ENCODE measurements at places on chromosomes 5 and 9.

DNA sequence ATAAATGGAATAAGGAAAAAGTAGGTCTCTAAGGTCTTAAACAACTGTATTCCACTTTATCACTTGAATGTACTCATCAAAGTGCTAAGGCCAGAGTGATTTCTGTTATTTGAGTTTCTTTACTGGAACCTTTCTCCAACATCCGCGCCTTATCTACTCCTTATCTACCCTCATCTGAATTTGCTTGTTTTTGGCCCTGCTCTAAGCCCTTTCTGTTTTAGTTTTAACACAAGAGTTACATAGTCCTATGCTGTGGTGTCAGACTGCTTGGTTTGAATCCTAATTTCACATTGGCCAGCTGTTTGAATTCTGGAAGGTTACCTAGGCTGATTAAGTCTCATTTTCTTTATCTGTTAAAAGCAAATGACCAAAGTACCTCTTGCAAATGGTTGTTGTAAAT lies 128.3 kb downstream of the PCSK5 start:
- no peak for ATAC-seq

DNA sequence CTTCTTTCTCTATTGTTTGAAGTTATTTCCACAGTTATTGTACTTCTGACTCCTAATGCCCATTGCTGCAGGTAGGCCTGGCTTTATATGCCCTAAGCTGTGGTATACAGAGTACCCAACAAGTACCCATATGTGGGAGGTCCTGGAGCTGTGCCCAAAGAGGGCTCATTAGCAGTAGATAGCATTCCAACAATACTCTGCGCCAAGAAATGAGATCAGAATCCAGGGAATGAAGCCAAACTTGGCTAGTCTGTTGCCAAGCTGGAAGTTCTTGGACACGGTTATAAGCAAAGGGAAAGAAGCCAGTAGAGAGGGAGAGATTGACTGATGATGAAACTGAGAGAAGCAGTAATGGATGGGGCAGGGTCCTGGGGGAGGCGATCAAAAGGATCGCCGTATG lies 29.7 kb upstream of the FAM169A start:
- ATAC-seq: no peak

DNA sequence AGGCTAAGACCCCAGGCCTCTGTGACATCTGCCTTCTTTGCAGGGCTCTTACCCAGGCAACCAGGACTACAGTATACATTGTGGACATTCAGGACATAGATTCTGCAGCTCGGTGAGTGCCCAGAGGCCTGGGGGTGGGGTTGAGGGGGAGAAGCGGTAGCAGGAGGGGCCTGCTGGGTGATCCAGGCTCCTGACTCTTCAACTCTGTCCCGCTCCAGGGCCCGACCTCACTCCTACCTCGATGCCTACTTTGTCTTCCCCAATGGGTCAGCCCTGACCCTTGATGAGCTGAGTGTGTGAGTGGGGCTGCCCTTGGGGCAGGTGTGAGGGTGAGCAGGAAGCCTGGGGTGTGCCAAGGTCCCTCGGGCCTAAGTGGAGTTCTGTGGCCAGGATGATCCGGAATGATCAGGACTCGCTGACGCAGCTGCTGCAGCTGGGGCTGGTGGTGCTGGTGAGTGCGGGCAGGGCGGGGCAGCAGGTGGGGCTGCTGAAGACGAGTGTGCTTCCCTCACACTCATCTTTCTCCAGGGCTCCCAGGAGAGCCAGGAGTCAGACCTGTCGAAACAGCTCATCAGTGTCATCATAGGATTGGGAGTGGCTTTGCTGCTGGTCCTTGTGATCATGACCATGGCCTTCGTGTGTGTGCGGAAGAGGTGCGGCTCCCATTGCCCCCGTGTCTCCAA lies 19.8 kb downstream of the GPRIN1 start:
- no peak for ATAC-seq

- ATAC-seq: no peak
Observed at GRCh38 chr5:143205386-143205785, 198.1 kb downstream of the NR3C1 start.

GRCh38 chr5:164098979-164099378 lies 593.6 kb downstream of the MAT2B start:
- no peak for ATAC-seq

GRCh38 chr5:43631182-43631910 lies 28.4 kb downstream of the NNT start:
- peak; percentile 90 for ATAC-seq

DNA sequence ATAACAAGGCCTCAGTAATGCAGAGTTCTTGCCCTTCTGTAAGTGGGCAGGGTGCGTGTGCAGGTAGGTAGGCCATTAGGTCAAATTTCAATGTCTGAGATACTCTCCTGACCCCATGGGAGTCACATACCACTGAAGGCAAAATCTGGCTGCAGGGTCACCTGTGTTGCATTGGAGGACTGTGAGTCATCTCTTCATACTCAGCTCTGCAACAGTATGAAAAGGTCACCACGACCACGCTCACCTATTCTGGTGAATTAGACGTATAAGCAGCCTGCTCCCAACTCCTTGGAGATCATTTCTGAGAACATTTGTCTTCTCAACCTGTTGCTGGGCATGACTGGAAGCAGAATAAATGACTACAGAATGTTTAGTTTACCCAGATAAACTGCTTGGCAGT lies 599.8 kb downstream of the PDE4D start:
- no peak for ATAC-seq

- ATAC-seq: no peak
Observed at GRCh38 chr5:178376921-178377582, 144.4 kb upstream of the PHYKPL start.

GRCh38 chr9:127905004-127905728 lies 5.8 kb upstream of the ST6GALNAC6 start:
- ATAC-seq: peak; percentile 73

GRCh38 chr5:68252673-68253623 lies 37.4 kb downstream of the PIK3R1 start:
- ATAC-seq: no peak

DNA sequence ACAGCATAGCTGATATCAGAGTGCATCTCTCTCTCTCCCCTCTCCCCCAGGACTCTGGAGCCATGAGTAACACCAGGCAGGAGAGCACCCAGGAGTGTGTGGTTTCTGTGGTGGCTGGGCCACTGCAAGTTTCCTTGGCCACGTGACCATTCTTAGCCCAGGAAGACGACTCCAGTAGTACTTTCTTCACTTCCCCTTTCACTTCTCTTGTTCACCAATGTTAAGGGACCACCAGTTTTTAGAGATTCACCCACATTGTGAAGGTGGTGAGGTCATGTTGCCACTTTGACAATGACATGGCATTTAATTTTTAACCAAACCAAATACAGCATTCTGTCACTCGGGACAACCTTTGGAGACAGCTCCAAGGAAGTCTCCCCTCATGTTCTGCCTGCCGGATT lies 17.9 kb upstream of the DAPK1 start:
- peak; percentile 10 for ATAC-seq

DNA sequence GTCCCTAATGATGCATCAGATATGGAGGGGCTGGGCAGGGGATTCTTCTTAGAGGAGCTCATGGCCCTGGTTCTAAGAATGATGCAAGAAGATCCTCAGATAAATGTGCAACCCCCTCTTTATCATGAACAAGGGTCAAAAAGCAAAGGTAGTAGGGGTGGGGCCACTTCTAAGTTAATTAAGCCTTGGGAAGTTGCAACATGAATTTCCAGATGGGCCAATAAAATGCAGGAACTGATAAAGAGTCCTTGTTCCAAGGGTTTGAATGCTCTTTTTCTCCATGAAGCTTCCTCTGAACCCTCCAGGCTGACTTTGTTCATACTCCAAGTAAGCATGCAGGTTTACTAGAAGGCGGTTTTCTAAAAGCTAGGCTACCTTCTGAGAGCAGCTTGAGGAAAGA lies 25.6 kb downstream of the PCA3 start:
- no peak for ATAC-seq

DNA sequence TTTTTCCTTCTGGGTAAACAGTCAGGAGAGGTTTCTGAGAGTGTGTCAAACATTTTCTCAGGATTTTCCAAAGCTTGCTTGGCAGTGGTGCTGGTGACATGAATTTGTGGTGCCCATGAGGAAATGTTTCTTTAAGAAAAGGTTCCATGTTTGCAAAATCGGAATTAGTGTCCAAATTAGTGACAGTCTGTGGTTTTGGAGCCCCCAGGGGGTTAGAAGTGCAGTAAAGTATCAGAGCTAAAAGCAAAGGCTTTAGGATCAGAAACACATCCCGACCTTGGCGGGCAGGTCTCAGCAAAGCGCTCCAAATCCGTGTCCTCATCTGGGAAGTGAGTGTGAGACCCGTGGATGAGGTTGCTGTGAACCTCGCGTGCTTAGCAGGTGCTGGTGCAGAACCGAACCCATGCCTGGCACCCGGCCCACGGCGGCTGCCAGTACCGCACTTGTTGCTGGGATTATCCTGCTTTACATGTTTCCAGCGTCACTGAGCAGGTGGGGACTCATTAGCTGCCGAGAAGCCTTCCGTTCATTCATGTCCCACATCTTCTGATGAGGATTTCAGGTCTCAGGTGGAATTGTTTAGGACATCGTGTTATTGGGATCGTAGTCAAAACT lies 70.8 kb upstream of the COL5A1 start:
- no peak for ATAC-seq

DNA sequence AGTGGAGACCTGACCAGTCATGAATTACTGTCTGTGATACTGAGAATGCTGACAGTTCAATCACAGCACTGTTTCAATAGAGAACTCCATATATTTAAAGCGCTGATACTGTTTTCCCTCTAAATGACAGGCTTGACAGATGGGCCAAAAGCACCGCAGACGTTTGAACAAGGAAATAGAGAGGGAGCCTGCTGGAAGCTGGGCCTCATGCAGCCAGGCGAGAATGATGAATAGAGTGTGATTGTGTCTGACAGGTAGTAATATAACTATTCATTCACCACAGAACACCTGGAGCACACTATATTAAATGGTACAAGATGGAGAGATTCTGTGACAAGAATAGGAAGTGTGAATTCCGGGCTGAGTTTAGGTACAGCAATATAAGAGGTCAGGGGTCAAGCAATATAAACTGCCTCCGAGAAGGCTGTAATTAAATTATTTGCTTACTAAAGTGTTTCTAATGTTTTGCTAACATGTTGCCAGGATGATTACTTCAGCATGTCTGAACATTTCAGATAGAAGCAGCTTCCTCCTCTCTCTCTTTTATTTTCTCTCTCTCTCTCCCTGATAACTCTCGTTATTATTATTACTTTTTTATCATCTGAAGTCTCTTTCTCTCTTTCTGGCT lies 297.7 kb downstream of the CSNK1G3 start:
- ATAC-seq: no peak

GRCh38 chr9:7394002-7394774 lies 405.4 kb downstream of the DMAC1 start:
- no peak for ATAC-seq

GRCh38 chr5:143887903-143888665 lies 76.1 kb downstream of the HMHB1 start:
- no peak for ATAC-seq

- no peak for ATAC-seq
Observed at GRCh38 chr5:2737273-2738155, 14.0 kb downstream of the IRX2 start.

DNA sequence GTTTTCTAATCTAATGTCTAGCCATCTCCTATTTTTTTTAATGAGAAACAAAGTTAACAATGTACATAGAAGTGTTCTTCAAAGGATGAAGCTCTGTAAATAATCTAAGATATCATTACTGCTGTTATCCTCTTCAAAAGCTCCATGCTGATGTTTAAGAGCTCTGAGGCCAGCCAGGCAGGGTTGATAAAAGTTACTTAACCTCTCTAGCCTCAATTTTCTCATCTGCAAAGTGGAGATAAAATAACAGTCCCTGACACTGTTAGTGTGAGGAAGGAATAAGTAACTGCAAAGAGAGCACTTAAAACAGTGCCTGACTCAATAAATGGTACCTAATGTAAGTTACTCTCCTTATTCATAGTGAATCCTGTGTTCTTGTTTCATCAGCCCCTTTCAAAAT lies 60.1 kb downstream of the LHFPL2 start:
- ATAC-seq: no peak

- ATAC-seq: no peak
Observed at GRCh38 chr5:171913987-171914273, 92.5 kb downstream of the FBXW11 start.

DNA sequence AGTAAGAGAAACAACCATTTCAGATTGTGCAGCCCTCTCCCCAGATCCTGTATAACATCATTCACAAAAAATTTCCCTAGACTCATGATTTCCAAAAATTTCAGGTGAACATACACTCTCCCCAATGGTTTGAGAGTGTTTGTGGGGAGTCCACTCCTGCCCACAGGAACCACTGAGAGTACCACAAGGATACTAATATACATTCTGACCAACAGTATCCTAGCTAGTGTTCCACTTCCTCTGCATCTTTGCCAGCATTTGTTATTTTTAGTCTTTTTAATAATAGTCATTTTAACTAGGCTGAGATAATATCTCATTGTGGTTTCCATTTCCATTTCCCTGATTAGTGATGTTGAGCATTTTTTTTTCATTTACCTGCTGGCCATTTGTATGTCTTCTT lies 155.4 kb downstream of the DTWD2 start:
- ATAC-seq: no peak

DNA sequence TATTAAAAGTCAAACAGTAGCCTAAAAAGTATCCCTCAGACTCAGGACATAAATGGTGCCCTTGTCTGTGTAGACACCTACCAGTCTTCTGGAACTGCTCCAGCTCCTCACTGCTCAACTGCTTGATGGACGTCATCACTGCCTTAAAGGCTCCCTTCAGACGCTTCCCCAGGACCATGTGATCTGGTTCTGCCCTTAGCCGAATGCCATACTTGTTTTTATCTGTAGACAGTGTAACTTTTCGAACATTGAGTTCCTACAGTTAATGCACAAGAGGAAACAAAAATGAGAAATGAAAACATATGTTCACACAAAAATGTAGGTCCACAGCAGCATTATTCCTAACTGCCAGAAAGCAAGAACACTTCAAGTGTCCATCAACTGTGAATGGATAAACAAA lies 46.2 kb downstream of the IARS1 start:
- ATAC-seq: no peak

DNA sequence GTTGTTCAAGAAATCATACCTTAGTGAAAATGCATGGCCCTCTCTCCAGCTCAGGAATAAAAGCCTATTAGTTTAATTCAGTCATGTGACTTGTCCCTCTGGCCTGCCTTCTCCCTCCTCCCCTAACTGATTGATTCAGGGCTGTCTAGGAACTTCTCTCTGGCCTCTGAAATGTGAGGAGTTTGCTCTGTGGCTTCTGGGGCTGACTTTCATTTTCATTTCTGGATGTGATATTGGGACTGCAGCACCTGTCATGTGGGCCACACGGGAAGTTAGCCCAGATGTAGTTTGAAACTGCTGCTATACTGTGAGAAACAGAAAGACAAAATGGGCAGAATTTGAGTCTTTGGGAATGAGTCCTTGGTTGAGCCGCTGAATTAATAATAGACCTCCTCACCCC lies 44.8 kb downstream of the PARP8 start:
- ATAC-seq: peak; percentile 94

- ATAC-seq: peak; percentile 80
Observed at GRCh38 chr9:69174616-69175463, 763 bp downstream of the TJP2 start.

- ATAC-seq: no peak
Observed at GRCh38 chr9:89278997-89279739, 31.8 kb upstream of the CKS2 start.

GRCh38 chr5:58970766-58971165 lies 387.9 kb downstream of the RAB3C start:
- ATAC-seq: no peak

- no peak for ATAC-seq
Observed at GRCh38 chr5:143037708-143038107, 267.5 kb downstream of the ARHGAP26 start.

GRCh38 chr9:61673247-61673646 lies 483.4 kb downstream of the SPATA31A7 start:
- no peak for ATAC-seq
